AG04450 (cell line): ENCODE measurements at places on chromosomes 11 and 22.

DNA sequence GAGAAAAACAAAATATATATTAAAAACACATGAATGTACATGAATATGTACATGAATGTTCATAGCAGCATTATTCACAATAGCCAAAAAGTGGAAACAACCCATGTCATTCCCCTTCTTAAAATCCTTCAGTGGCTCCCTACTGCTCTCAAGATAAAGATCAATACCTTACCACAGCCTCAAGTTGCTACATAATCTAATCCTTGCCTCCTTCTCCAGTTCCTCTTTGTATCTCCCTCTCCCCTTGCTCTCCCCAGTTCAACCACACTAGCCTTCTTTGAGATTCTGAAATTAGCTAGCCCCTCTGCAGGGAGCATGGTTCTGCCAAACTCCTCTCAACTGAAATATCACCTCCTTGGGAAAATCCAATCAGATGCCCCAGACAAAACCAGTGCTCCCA, 28.1 kb downstream of the MTMR2 start:
- DNase-seq, result no peak

DNA sequence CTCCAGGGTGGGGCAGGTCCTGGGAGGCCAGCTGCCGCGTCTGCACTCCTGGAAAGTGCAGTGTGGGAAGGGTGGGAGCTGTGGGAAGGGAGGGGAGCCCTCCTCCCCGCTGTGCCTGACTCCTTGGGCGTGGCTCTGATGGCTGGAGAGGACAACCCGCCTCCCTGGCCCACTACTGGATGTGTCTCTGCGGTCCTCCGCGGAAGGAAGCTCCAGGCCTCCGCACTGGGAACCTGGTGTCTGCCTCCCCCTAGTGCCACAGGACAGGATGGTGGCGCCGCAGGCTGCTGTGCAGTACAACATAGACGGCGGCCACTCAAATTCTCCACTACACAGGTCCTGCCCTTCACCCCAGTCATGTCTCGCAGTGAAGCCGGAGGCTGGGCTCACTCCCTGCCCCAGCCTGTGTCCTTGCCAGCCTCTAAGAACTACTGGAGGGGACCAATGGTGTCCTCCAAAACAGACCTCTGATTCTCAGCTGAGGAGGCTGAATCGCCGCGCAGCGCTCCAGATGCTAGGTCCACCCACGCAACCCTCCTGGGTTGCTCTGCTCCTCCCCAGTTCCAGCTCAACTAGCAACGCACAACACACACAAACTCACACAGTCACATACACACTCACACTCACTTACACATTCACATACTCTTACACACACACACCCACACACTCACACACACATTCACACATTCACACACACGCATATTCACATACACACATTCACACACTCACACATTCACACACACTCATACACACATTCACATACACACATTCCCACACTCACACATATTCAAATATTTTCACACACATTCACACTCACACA, 12.4 kb upstream of the DSCAML1 start:
- DNase-seq, result no peak

- no peak for DNase-seq
Measured at GRCh38 chr11:60866911-60867870, at the start of gene ZP1. Gene ZP1 (plus strand): TSS chr11:60867542. CDS start chr11:60867562, 20 bp downstream.

DNA sequence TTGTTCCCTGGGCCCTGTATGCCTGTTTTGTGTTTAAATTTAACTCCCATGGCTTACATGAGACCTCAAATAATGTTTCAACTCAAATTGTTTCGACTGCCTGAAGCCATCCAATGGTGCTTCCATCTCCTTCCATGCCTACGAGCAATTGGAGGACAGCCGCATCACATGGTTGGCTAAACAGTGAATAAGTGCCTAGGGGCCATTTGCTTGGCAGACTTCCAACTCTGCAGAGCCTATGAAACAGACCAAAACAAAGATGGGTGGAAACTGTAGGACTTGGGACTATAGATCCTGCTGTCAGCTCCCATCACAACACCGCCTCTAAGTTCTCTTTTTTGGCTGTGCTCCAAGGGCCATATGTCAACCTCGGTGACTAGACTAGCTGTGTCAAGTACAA, 84.1 kb downstream of the PARVA start:
- DNase-seq, result no peak

GRCh38 chr11:108368134-108368533, 99.2 kb downstream of the C11orf65 start:
- DNase-seq, result no peak

DNA sequence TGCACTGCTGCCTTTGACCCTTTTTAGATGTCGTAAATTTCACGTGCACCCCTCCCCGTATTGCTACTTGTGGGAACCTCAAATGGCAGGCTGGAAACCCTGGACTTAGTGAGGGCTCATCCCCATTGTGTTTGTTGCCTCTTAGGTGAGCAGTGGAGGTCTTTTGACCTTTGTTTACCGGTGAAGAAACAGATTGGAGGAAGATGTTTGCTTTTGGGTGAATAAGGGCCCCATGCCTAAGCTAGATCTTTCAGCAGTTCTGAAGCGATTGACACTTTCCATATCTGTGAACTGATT, 782 bp downstream of the SMARCB1 start:
- DNase-seq, result no peak

- no peak for DNase-seq
Measured at GRCh38 chr11:11860103-11860979, 18.6 kb downstream of the USP47 start.

DNA sequence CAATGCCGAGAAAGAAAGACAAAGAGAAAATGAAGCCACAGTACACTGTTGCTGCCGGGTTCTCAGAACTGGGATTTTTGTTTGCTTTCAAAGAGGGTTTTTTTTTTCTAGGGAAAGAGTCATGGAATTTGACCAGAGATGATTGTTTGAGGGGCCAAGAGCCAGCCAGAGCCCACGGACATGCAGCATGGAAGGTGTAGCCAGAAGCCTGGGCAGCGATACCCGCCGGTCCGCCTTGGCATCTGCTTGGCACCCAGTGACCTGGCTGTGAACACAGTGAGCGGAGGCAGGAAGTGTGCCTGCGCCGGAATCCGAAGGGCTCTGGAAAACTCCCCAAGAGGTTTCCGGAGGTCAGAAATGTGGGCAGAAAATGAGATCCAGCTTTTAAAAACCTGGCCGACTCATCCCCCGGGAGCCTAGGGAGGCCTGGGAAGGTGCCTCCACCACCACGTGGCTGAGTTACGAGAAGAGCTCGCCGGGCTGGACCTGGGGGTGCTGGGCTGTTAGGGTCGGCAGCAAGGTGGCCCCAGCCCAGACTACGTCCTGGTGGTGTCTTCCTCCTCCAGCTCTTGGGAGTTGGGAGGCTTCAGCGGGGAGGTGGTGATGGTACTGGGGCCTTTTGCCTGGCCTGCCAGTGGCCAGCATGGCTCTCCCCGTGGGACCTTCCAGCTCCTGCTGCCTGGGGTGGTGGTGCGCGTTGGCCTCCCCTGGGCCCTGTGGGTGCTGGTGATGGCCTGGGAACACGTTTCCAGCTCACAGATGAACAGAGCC, 61.6 kb upstream of the PPARA start:
- no peak for DNase-seq

GRCh38 chr11:12695873-12696272, 21.7 kb downstream of the TEAD1 start:
- DNase-seq, result no peak

DNA sequence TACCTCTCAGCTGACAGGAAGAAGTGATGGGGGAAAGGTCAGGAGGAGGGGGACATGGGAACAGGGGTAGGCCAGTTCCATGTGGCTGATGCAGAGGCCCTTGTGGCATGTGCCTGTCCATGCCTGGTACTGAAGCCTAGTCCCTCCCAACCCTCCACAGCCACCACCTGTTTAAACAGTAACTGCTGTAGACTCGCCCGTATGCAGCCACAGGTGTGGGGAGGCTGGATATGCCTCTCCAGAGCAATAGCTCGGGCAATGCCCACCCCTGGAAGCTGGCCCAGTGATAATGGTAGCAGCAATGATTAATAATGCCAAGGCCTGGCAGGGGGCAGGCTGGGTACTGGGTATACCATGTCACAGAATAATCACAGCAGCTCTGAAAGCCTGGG, 2.3 kb downstream of the SMTN start:
- DNase-seq, result no peak

DNA sequence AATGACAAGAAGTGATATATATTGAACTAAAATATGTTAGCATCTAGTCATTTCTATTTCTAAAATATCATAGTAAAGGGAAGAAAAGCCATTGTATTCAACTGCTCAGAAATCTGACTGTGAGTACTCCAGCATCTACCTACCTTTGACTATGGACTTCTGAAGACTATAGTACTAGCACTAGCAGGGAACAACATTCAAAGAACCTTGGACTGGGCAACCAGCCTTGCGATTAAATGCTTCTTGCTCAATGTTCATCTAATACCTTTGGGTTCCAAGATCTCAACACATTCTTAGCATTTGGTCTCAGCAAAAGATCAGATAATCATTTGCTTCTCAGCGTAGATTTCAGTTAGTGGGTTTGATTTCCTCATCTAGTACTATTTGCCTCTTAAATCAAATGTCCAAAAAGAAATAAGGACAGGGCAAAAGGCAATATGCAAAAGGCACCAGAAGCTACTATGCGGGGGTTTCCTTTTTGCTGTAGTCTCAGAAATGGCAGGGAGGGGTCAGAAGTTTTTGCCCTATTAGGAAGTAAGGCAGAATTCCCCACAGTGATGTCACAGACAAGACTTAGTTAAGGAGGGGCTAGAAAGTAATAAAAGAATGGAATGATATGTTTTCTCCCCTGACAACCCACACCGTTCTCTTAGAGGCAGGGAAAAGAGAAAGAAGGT, 80.6 kb downstream of the GAB2 start:
- no peak for DNase-seq

- DNase-seq, result no peak
Measured at GRCh38 chr22:40668611-40669411, 10.5 kb upstream of the MCHR1 start.

- DNase-seq, result no peak
Measured at GRCh38 chr11:80532633-80533232, 1091.9 kb upstream of the TENM4 start.

DNA sequence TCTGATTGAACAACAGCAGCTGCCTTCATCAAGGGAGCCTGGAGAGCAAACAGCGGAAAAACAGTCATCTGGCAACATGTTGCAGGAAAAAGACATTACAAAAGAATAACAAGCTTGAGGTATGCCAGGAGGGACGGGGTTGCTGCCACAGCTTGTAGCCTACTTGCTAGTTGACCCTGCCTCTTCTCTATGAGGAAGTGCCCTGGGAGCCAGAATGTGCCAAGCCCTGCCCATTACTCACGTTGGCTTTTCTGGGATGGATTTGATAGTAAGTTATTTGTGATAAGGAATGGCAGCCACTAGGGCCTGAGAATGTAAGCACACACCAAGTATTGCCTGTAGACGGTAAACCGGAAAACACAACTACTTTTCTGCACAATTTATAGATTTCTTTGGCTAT, 113.5 kb upstream of the KIRREL3 start:
- DNase-seq, result no peak

- no peak for DNase-seq
Measured at GRCh38 chr11:18768472-18768901, 23.1 kb downstream of the PTPN5 start.

DNA sequence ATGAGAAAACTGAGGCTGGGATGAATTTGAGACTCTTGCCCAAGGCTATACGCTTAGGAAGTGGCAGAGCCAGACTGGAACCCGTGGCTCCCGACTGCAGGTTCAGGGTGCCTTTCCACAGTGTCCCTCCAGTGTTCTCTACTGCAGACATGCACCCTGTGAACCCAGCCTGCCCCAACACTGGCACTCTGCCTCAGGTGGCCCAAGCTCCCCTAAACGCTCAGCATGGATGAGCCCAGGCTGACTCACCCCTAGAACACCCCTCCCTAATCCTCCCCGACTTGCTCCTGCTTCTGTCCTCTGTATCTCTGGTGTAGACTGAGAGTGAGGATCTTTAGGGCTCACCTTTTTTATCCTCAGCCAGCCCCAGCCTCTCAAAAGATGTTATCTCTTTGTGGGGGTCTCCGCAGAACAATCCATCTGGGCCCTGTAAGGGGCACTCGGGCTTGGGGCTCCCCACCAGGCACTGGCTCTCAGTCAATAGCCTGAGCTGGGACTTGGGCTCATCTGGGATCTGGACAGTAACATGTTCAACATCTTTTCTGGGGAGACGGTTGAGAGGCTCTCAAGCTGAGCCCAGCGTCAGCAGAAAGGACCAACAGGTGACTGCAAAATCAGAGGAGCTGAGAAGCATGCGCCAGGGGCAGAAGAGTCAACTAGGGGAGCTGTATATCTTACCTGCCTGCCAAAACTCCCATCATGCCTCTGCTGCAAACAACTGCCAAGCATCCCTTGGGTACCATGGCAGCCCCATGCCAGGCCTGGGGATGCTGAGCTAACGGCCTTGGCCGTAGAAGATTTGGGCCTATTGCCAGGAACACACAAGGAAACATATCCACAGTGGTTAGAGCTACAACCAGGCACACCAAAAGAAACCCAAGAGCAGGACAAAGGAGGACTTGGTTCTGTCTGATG, 176.2 kb downstream of the BUD13 start:
- DNase-seq, result no peak

DNA sequence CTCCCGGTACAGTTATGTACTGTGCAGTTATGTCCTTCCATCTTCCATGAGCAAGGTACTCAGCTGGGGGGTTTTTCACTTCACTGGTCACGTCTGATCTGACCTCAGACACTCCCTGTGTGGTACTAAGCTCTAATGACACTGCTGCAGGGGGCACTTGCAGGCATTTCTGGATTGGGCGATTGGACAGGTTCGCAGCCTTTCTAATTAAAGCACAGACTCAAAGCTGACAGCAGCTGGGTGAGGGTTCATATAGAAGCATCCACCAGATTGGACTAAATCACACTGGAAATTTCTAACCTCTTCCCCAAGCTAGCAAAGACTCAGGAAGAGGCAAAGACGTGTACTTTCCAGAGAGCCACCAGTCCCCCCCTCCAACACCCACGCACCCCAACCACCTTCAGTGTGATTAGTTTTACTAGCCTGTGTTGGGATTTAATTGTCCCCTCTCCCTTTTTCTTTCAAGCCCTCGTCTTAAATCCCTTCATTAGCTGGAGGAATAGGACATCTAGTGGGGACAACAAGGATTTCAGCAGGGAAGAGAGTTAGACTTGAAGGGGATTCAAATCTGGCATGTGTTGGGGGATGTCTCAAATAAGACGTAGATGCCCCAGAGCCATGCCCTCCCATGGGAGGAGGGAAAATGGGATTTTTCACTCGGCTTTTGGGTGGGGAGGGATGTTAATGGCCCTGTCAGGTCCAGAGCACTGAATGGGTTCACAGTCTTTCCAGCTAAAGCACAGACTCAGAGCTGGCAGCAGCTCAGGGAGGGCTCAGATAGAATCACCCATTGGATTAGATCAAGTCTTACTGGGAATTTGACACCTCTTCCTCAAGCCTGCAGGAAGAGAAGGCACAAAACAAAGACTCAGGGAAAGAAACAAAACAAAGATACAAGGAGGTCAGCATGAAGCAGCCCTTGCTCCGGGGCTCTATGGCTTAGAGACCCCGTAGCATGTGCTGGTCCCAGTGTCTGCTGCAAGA, 10.9 kb downstream of the INS start:
- peak; percentile 10 for DNase-seq
